SK-N-DZ (cell line): ENCODE measurements at places on chromosomes 2 and 18.

DNA sequence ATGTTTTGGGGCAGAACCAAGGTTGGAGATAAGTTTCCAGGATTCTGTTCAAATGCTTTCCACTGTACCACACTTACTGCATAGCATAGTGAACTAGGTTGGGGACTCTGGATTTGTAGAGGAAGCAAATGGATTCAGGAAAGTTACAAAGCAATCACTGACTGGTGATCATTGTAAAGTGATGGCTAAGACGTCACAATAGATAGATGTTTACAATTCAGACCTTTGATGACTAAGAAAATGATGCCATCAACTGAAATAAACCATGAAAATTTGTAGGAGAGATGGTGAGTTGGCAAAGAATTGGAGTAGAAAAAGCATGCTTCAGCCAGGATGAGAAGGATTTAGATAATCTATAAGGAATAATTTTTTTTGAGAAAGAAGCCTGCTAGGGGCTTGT, 178.0 kb downstream of the UBE2E3 start:
- no peak for DNase-seq

DNA sequence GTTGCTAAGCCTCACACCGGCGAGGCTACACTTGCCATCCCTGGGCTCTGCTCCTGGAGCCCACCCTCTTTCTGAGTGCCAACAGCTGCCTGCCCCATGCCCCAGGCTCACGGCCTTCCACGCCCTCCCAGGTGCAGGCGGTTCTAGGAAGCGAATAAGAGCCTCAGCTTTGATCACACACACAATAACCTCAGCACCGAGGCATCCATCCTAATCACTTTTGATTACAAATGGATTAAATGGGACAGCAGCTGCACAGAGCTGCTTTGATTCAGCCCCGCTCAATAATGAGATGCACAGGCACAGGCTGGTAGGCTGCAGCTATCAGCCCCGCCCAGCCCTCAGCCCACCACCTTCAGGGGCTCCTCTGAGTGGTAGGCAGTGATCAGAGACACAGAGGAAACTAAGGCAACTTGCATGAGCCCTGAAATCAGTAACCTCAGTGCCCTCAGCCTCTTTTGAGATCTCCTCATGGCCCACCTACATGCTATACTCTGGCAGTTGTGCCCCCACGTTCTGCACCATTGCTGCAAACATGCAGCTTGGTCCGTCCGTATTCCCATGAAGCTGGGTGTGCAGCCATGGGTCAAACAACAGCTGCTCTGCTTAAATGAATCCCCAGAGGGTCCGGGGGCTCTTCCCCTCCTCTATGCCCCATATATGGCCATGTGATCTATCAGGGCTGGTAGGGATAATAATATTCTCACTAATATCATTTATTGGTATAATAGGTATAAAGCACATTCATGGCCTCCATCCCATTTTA, 171.4 kb downstream of the SETBP1 start:
- no peak for DNase-seq

GRCh38 chr2:8452979-8453903, 228.6 kb upstream of the ID2 start:
- no peak for DNase-seq

DNA sequence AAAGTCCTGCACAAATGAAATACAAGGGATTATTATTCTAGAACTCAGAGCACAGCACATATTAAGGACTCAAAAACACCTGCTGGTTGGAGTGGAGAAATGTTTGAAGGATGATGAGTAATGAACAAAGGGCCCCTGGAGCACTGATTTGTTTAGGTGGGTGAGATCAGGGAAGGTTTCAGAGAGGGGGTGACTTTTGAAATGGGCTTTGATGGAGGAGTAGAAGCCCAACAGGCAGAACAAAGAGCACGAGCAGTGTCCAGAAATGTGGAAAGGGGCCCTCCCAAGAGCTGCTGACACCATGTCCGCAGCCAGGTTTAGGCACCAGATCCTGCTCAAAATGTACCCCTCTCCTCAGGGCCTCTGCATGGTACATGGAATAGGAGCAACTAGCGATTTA, 23.8 kb downstream of the KCNK3 start:
- no peak for DNase-seq

GRCh38 chr2:85355521-85355920, 952 bp downstream of the ELMOD3 start:
- DNase-seq = no peak

DNA sequence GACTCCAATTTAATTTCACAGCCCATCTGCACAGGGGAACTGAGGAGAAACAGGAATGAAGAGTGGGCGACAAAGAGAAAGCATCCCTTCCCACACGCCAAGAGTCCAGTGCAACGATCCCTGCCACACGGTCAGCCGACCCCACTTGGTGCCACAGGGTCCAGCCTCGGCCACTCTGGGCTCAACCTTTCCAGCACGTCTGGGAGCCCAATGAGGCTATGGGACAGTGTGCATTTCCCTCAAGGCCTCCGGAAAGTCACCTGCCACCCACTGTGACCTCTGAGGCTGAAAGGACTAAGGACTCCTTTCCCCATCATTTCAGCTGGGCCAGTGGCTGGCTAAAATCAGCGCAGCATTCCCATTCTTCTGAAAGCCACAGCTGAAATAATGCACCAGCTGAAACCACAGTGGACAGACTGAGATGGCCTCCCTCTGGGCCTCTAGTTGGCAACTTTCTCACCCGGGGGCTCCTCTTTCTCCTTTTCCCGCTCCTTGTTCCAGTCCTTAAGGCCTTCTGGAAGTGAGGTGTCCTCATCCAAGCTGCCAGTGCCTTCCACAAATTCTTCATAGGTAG, 21.2 kb downstream of the TUBB6 start:
- no peak for DNase-seq

GRCh38 chr18:40380686-40381439, 1574.2 kb upstream of the PIK3C3 start:
- DNase-seq = peak; percentile 67

- no peak for DNase-seq
Observed at GRCh38 chr18:70280007-70280925, 8.6 kb upstream of the SOCS6 start.

- DNase-seq = no peak
Observed at GRCh38 chr2:156339865-156340264, 7.3 kb upstream of the NR4A2 start.
